Activated CD8-positive, alpha-beta T cell treated with anti-CD3 and anti-CD28 coated beads, Interleukin-2, amount 10 ng/mL, durations not matched to agents 7 days and 5 days (primary cell): ENCODE measurements at places on chromosomes 13 and 19. TPM values are rescaled to one million over a fixed set of nuclear protein-coding genes. Genes with fewer than 3 reads are reported as not detected.

APOC1 gene
- total RNA-seq: not detected

JUNB gene
- 92.9 TPM for total RNA-seq

HSD17B14 gene
- 1.1 TPM for total RNA-seq

DNA sequence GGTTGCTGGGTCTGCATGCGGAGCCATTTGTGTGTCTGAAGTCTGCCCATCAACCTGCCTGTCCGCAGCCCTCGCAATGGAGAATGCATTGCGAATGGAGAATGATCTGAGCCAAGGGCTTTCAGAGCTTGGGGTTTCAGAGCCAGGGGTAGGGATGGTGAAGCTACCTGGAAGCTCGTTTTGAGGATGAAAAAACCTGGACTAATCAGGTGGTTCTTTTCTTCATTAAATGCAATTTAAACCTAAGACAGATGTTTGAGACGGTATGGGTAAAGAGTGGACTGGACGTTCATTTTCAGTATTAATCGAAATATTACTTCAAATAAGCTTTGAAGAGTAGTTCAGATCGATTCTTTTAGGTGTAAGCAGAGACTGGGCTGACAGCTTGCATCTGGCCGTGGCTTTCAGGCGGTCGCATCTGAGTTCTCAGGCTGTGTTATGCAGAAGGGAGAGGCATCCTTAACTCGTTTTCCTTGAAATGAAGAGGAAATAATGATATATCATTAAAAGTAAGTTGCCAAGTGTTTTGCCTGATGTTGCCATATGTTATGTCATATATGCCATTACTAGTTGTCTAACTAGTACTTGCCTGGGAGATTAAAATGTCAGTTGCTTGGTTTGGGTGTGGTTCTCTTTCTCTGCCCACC, 801 bp downstream of the MCF2L start:
- peak overlapping the region; percentile 80 for H3K4me3 ChIP-seq
- DNase-seq: no peak
- no peaks in the 10 kb centered on the region for H3K36me3 ChIP-seq

GRCh38 chr19:4472174-4472974, at the start of gene HDGFL2:
Gene HDGFL2 (plus strand): TSS chr19:4472297. CDS start chr19:4472351, 54 bp downstream.
- no peaks in the 10 kb centered on the region for H3K27me3 ChIP-seq
- no peak for DNase-seq
- H3K4me3 ChIP-seq: peak within 1 kb of the TSS; percentile 79
- peaks cover 4% of the 10 kb centered on the region for H3K36me3 ChIP-seq
- H3K27ac ChIP-seq: peak within 1 kb of the TSS; percentile 61
- H3K4me1 ChIP-seq: peaks cover 29% of the 10 kb centered on the region

DNA sequence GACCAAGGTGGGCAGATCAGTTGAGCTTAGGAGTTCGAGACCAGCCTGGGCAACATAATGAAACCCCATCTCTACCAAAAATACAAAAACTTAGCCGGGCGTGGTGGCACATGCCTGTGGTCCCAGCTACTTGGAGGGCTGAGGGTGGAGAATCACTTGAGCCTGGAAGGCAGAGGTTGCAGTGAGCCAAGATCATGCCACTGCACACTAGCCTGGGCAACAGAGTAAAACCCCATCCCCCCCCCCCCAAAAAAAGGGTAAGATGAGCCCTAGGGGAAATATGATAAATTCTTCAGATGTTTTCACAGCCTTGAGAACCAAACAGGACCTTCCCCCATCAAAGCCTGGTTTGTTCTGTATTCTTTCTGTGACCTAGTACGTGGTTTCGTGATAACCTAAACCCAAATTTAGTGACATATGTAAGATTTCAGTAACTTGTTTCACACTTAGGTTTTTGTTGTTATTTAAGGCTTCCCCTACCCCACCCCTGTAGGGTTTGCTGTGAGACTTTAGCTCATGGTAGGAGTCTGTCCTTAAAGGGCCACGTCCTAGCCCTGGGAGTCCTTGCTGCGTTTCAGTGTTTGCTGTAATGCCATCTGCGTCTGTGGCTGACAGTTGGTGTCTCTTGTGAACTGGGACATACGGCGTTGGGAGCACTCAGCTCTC, 49.6 kb downstream of the MYO9B start:
- peak overlapping the region; percentile 83 for H3K4me3 ChIP-seq
- H3K27me3 ChIP-seq: no peaks in the 10 kb centered on the region
- H3K27ac ChIP-seq: peak overlapping the region; percentile 100

GRCh38 chr13:20131057-20131832, 29.6 kb downstream of the GJA3 start:
- no peak overlapping the region for H3K27ac ChIP-seq
- H3K4me3 ChIP-seq: no peak overlapping the region
- H3K36me3 ChIP-seq: no peaks in the 10 kb centered on the region
- DNase-seq: no peak

GRCh38 chr13:30718661-30719524, 16.4 kb upstream of the ALOX5AP start:
- no peak overlapping the region for H3K4me3 ChIP-seq
- H3K36me3 ChIP-seq: peaks cover 8% of the 10 kb centered on the region
- no peak overlapping the region for H3K27ac ChIP-seq
- no peak for DNase-seq
- H3K4me1 ChIP-seq: peaks cover 24% of the 10 kb centered on the region
